ENCODE measurements at places on chromosomes 16 and 17.

GRCh38 chr16:75945916-75946457 lies 219.7 kb upstream of the CPHXL start:
- no peak for DNase-seq

GRCh38 chr17:61403801-61404662 lies 4.4 kb downstream of the TBX2 start:
- no peak for DNase-seq

- no peak for DNase-seq
Measured at GRCh38 chr17:8324132-8324531, 14.1 kb downstream of the ARHGEF15 start.

DNA sequence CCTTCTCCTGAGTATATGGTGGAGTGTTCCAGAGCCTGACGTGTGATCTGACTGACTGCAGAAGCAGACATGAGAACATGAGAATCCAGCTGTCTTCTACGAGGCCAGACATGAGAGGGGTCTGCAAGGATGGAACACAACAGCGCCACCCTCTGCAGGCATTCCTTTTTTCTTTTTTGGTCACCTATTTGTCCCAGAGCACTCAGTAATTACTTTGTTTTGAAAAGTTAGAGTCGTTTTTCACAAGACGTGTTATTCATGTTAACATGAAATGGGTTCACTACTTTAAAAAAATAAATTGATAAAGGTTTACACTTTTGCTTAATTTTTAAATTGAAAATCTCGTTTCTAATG lies 43.8 kb upstream of the ATP2A3 start:
- DNase-seq: no peak

GRCh38 chr17:32111141-32111771 lies 31.0 kb upstream of the RHOT1 start:
- peak; percentile 37 for DNase-seq

DNA sequence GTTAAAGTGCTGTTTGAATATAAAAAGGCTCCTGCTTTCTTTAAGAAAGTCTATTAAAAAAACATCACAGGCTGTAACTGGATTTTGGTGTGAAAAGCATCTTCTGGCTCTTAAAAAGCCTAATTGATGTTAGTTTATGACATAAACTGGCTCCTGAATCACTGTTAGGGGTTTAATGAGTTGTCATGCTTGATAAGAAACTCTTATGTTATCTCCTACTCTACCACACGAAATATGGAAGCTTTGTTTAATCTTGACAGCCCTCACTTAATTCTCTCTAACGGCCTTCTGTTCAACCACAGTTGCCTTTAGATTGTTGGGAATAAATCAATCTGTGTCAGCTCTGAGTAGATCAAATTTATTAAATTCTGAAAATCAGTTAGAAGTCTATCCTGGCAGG lies 51.5 kb downstream of the CPPED1 start:
- DNase-seq: no peak

DNA sequence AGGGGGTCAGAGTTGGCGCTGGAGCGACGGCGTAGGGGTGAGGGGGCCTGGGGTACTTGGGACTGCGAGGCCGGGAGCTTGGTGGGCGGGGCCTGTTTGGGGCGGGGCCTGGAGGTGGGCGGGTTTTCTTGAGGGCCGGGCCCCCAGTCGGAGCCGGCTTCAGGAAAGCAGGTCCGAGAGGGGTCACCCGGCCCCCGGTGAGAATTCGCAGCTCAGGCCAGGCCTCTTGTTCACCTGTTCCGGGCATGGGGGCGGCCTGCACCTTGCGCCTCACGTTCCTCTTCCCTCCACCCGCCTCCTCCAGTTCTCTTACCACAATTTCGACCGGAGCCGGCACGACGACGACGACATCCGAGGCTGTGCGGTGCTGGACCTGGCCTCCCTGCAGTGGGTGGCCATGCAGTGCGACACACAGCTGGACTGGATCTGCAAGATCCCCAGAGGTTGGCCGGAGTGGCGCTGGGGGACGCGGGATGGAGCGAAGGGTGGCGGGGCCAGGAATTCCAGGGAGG lies 52.5 kb downstream of the MRC2 start:
- no peak for DNase-seq

DNA sequence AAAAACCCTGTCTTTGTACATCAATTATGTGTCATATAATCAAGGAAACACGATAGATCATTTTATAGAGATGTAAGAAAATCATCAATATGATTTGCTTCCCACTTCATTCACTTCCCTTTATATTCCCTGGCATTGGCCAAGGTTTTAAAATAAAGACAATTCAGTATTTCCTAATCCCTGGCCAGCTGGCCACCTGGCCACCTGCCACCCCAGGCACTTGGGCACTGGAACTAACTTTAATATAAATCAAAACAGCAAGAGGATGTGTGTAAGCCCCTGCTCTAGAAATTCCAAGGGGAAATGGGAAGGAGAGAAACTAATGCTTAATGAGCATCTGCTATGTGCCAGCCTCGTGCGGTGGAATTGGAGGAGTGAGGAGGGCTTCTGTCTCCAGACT lies 58.6 kb upstream of the TOB1 start:
- no peak for DNase-seq

All from HT-29 (cell line).